Activated CD8-positive, alpha-beta T cell treated with anti-CD3 and anti-CD28 coated beads for 36 hours (primary cell): ENCODE measurements at places on chromosomes 4 and X.

- no peak for DNase-seq
Measured at GRCh38 chr4:22485737-22486136, 30.1 kb downstream of the ADGRA3 start.

GRCh38 chr4:145186729-145187128 is 6.3 kb upstream of the OTUD4 start:
- no peak for DNase-seq

DNA sequence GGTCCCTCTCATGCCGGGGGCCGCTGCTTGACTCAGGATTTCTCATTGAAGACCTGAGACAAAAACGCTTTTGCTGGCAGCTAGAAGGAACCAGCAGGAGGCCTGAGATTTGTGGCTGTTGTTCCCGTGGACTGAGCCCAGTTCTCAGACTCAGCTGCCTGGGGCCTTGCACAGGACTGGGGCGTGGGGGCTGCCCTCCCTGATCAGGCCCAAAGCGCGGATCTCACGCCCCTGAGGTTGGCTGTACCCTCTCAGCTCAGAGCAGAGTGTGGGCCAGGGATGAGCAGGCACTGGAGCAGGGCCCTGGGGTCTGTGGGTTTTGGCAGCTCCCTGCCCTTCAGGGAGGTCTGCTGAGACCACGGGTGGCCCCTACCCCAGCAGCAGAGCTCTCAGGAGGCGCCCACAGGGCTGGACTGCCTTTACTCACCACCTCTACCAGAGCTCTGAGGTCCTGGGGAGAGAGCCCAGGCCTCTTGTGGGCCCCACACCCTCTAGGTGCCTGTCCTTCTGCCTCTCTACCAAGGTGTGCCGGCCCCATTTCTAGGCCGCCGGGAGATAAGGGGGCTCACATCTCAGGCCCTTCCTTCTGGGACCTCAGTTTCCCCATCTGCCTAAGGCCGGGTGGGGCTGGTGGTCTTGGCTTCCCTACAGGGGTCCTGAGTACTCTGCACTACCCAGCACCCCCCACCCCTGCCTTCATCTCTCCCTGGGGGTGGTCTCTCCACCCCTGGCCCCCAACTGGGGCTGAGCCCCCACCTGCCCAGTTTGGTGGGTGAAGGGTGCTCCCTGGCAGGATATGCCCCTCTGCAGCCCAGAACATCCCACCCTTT is 5.6 kb downstream of the MSANTD1 start:
- DNase-seq = no peak

DNA sequence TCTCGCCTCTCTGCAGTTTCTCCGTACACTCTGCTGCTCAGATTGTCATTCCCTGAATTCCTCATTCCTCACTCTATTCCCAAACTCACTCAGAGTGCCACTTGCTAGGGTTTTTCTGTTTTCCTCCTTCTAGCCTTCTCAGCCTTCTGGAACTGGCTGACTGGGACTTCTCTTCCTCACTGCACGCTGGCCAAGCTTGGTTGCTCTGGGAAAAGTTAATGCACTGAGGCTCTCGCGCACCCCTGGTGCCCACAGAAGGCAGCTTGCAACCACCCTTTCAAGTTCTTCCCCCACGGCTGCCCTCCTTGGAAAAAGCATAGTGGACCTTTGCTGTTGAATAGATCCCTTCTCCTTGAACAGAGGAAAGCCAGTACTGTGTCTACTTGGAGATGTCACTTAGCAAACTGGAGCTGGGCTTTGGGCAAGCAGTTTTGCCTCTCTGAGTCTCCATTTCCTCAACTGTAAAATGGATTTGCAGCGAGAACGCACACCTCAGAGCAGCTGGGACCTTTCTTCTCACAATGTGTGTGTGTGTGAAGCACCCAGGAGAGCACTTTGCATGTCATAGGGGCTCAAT is 6.0 kb upstream of the CCKAR start:
- DNase-seq = no peak
